ENCODE measurements at places on chromosomes 11 and 22. TPM values are rescaled to one million over a fixed set of nuclear protein-coding genes. Genes with fewer than 3 reads are reported as not detected.

DNA sequence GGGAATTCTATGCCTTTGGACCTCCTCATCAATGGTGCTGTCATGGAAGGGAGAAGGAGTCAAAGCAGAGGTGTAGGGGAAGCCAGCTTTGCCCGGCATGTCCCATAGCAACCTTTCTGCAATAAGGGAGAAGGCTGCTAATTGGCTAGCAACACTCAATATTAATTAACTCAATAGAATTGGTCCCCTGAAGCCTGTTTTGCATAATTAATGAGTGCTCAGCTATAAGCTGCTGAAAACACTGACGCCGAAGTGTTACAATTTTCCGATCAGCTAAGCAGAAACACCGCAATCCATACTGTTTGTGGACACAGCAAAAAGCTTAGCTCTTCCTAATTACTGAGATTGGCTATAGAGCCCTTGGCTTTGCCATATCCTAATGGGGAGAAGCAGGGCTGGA lies 245.0 kb downstream of the CSNK2A3 start:
- no peak for DNase-seq

Gene RIC8A
- 160 TPM for total RNA-seq

GRCh38 chr11:69848201-69848600 lies 29.0 kb upstream of the FGF3 start:
- DNase-seq = no peak

GRCh38 chr11:82176945-82177344 lies 556.7 kb downstream of the FAM181B start:
- DNase-seq = no peak

- DNase-seq = peak; percentile 37
These were observed 80.2 kb downstream of the CCDC34 start for GRCh38 chr11:27282806-27283205.

DNA sequence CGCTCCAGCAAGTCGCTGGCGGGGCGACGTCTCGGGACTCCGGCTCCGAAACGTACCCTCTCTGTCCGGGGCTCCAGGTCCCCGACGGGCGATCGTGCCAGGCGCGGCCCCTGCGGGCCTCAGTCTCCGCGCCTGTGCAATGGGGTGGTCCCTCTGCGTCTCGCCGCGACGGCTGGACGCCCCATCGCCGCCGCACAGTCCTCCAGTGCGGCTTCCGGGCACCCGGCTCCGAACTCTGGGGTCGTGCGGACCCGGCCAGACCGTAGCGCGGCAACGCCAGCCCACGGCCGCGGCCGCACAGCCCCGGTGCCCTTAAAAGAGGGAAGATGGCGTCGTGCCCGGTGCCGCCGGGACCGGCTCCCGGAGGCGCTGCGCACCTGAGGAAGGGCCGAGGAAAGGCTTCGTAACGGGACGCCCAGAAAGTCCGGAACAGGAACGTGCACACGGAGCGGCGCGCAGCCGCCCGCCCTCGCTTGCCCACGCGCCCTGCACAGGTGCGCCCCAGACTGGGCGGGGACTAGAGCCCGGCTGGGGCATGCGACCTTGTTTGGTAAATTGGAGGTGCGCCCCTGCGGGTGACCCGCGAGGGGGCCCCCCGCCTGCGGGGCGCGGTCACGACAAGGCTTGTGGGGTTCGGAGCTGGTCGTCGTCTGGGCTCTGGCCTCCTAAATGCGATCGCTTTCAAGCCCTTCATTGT lies 525 bp downstream of the BIK start:
- DNase-seq = no peak

Gene RCOR2
- total RNA-seq = under 0.01 TPM

- no peak for DNase-seq
These were observed 52.3 kb downstream of the TST start for GRCh38 chr22:36966851-36967540.

- no peak for DNase-seq
These were observed 17.5 kb upstream of the TBX1 start for GRCh38 chr22:19743081-19743480.

DNA sequence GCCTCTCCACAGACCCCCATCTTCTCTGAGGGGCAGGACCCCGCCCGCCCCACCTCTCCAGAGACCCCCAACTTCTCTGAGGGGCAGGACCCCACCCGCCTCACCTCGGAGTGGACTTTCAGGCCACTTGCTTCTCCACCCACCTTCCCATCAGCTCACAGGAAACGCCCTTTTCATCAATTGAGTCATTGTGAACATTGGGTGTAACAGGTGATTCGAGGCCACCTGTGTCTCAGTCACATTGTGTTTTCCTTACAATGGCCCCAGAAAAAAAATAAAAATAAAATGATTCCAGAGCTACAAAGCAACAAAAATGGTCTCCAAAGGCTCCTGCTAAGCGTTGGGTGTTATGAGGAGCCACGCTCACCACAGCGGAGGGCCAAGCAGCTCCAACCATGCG lies 36.0 kb downstream of the BRD1 start:
- no peak for DNase-seq

DNA sequence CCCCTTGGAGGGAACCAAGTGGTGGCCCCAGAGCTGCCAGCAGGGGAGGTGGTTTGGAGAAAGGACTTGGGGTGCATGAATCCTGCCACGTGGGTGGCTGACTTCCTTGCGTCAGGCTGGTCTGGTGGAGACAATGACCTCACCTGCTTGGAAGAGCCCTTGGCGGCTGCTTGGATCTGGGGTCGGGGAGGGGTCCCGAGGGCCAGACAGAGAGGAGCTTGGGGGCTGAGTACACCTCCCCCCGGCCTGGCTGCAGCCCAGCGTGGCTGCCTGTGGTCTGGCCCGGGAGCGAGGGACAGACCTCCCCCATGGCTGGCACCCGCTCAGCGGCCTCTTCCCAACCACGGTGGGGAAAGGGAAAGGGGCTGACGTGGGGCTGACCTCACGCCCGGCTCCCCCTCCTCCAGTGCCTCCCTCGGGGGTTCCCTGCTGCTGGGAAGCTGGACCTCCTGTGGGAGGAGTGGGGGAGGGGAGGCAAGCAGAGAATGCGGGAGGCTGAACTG lies 13.8 kb downstream of the LIF start:
- no peak for DNase-seq

- DNase-seq = peak; percentile 36
These were observed 709 bp downstream of the FTH1 start for GRCh38 chr11:61966734-61967115.

GRCh38 chr22:47042116-47042825 lies 279.8 kb downstream of the TBC1D22A start:
- no peak for DNase-seq

Gene PPFIA1
- 23.8 TPM for total RNA-seq

- no peak for DNase-seq
These were observed 129.7 kb downstream of the SNX19 start for GRCh38 chr11:130786586-130786985.
